ENCODE measurements at places on chromosomes 7 and 10.

GRCh38 chr10:119210633-119211032, 3.3 kb downstream of the GRK5 start:
- DNase-seq = no peak

- no peak for DNase-seq
Observed at GRCh38 chr7:118621810-118622360, 397.4 kb downstream of the ANKRD7 start.

DNA sequence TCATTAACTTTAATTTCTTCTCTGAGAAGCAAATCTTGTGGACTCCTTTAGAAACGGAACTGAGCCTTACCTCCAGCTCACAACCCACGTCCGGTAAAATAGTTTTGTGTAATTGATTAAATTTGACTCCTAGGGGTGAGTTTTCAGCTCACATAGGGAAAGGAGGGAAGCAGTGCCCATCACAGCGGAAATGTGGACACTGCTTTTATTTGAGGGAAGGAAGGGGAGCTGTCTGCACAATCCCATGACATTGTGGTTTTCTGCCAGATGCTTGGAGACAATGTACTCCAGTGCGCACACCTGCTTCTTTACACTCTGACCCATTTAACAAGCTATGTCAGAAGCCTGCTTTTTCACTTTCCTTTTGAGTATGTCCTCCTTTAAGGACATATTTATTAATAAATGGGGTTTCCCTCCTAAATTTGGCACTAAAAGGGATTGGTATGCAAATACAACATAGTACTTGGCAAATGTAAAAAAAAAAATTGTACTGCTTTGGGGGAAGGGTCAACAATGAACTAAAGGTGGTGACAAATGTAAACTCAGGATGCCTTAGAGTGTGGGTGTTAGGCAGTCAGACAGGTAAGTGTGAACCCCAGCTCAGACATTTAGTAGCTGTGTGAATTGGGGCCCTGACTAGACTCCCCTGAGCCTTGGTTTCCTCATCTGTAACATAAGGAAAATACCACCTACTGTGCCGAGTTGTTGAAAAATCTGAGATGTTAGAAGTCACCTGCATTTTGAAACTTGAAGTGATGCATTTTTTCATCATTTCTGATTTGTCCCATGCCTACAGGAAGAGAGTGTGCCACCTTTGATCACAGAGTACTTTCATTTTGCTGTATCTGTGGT, 90.2 kb upstream of the KLF6 start:
- DNase-seq = no peak

- peak; percentile 84 for DNase-seq
Observed at GRCh38 chr7:53437336-53437735, 401.9 kb downstream of the POM121L12 start.

DNA sequence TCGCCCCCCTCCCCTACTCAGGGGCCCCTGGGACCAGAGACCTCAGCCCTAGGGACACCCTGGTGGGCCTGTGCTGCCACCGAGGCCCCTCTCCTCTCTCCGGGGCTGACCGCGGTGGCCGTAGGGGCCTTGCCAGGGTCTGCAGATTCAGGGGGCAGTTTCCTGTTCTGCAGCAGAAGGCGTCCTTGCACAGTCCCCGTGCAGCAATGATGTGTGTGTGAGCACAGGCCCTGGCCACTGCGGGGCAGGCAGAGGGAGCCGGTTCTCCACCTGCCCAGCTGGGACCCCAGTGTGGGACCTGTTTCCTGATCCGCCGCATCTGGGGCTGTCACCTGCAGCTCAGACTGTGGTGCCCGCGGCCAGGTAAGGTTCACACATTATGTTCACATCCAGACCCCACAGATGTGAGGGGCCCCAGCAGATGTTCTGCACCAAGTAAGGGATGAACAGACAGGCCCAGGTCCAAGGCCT, 60.7 kb upstream of the DNAJB6 start:
- no peak for DNase-seq

All from kidney tubule cell (primary cell).